ENCODE measurements at places on chromosomes 2 and 18.

DNA sequence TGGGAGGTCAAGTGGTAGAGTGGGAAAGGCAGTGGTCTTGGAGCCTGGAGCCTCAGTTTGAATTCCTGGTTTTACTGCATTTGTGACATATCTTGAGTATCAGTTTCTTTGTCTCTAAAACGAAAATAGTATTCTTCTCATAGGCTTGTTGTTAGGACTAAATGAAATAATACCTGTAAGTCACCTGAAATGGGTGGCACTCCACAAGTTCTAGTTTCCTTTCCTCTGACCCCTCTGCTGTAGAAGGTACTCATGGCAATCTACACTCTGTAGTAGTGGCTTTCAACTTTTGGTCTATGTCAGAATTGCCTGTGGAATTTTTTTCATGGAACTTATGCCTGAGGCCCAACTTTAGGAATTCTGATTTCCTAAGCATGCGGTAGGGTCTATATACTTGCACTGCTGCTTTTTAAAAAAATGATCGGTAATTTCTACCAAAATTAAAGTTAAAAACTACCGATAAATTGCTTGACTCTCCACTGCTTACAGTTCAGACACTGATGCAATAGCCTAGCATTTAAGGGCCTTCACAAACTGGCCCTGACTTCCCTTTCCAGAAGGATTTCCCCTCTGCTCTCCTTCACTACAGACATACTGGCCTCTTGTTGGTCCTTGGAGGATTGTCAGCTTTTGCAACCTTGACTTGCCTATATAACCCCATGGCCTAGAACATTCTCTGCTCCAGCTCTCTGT lies 47.2 kb downstream of the PLEK start:
- DNase-seq = no peak

- no peak for DNase-seq
Measured at GRCh38 chr2:85861650-85862049, 27.1 kb downstream of the ST3GAL5 start.

GRCh38 chr2:73174244-73174643 lies 28.1 kb upstream of the NOTO start:
- no peak for DNase-seq

DNA sequence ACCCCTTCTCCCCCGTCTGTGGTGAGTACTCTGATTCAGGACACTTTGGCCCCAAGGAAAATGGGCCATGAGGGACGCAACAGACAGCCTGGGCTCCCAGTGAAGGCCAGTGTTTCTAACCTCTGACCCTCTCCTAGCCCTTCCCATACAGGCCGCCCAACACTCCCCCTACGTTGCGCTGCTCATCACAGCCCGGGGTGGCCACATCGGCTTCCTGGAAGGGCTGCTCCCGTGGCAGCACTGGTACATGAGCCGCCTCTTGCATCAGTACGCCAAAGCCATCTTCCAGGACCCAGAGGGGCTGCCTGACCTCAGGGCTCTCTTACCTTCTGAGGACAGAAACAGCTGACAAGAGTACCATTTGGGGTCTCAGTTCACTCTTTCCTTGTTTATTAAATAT lies 4.0 kb downstream of the PREB start:
- no peak for DNase-seq

DNA sequence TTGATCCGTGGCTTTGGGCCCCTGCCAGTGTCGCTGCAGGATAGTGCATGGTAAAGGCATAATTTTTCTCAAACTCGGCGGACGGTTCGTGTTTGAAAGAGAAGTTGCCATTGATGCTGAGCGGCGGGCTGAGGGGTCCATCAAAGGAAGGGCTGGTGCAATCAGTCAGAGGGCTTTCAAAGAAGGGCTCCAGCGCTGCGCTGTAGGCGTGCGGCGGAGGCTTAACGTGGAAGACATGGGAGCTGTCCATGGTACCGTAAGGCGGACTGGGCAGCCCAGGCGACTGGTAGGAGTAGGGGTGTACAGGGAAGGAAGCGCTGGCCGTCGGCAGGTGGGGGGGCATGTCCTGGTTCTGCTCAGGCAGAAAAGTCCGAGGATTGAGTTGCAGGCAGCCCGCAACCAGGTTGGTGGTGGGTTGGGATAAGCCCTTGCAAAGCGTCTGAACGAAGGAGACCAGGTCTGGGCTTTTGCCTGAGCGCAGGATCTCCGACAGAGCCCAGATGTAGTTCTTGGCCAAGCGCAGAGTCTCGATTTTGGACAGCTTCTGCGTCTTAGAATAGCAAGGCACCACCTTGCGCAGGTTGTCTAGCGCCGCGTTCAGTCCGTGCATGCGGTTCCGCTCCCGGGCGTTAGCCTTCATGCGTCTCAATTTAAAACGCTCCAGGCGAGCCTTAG lies 2.3 kb downstream of the NEUROD1 start:
- DNase-seq = no peak

DNA sequence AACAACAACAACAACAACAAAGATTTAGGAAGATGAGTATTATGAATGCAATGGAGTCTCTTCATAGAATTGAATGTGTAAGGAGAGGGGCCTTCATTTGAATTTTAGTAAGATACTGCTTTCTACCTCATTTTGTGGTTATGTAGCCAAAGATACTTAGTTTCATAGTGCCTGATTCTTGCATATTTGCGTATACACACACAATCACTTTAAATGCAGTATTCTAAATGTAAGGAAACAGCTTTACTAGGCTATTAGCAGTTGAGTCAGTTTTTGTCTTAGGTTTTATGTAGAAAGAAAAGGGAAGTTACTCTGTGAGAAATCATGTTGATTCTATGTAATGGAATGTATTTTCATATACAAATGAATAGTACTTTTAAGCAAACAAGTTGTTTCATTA lies 80.5 kb downstream of the HAUS1 start:
- no peak for DNase-seq

DNA sequence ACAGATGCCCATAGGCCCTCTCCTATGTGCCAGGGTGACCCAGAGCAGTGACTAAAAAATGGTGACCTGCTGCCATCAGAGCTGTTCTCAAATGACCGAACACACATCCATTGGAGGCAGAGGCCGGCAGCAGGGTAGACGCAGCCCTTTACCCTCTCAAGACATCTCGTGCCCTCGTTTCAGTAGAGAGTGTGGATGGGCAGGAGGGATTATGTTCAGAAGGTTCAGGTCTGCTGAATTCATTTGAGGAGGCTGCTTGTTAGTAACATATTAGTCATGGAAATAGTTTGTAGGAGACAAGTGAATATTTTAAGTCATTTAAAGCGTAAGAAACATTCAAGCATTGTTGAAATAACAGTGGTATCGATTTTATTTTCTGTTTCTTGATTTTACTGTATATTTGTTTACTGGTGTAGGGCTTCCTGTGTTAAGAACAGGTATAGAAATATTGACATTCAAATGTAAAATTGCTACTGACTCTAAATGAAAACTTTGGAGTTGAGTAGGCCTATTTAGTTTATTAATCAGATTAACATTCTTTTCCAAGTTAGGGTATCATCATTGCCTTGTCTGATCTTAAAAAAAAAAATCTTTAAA lies 82.6 kb downstream of the ZNF532 start:
- no peak for DNase-seq

DNA sequence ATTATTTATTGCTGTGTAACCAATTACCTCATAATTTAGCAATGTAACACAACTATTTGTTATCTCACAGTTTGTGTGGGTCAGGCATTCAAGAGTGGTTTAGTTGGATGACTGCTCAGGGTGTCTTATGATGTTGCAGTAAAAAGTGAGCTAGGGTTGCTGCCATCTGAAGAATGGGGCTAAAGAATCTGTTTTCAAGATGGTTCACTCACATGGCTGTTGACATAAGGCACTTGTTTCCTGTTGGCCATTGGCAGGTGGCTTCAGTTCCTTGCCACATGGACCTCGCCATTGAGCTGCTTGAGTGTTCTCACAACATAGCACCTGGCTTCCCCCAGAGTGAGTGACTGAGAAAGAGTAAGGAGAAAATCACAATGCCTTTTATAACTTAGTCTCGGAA lies 123.2 kb downstream of the TMEM17 start:
- DNase-seq = no peak
